Hepatic stellate cell (primary cell): ENCODE measurements at places on chromosomes 1 and 21.

DNA sequence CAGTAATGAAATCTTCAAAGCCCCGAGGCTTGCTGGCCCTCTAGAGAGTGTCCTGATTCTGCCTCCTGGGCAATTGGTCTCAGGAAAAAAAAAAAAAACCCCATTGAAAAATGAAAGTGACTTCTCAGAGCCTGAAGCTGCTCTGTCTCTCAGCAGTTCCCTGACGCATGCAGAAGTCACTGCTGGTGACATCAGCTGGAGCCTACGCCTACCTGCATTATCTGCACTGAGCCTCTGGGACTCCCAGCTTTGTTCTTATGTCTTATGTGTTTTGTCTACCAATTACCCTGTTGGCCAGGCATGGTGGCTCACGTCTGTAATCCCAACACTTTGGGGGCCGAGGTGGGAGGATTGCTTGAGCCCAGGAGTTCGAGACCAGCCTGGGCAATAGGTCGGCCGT, 10.1 kb upstream of the SLC25A33 start:
- DNase-seq, result peak; percentile 40

- DNase-seq, result no peak
These were observed 17.0 kb upstream of the PIGC start for GRCh38 chr1:172460887-172461315.

- peak; percentile 29 for DNase-seq
These were observed 84.5 kb upstream of the RGS4 start for GRCh38 chr1:162984699-162985098.

GRCh38 chr1:181482001-181482430, 1.3 kb upstream of the CACNA1E start:
- no peak for DNase-seq

DNA sequence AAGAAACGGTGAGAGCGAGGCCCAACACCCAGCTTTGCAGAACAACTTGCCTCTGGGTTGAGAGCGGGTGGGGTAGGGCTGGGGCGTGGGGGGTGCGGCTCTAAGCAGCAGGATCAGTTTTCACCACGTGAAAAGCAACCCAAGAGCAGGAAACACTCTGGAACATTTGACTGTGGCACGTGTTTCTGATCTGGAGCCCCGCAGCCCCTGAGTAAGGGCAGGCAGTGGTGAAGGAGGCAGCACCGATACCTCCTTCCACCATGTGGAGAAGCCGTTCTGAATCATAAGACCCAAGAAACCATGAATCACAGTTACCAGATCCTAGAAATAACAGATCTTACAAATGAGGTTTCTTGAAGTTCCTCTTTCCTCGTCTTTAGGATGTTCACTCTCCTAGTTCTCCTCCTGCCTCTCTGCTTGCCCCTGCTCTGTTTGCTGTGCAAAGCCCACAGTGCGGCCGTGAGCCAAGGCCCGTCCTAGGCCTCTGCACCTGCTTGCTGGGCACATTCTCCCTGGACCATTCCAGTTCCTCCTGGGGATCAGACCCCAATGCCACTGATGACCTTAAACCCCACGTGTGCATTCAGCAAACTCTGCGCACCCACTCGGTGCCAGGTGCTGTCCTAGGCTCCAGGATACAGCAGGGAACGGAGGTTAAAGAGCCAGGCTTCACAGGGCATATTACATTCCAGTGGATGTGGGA, 31.9 kb downstream of the SLC1A7 start:
- no peak for DNase-seq

- no peak for DNase-seq
These were observed 758 bp upstream of the ATAD3B start for GRCh38 chr1:1470626-1471388.

- peak; percentile 45 for DNase-seq
These were observed 37.2 kb downstream of the WNT4 start for GRCh38 chr1:22105611-22106207.

DNA sequence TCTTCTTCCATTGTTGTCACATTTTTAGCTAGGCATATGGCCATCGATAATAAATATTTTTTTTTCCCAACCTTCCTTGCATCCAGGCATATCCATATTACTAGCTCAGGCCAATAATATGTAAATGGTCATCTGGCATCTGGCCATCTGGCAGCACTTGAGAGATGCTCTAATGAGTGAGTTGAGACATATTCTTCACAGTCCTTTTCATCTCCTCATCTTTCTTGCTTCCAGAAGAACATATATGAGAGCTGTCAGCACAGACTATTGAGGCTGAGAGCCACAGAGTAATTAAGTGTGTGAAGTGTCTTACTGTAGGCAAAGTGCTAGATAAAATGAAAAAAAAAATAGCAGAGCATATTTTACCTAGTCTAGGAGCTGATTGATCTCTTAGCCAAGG, 628.4 kb upstream of the TMPRSS15 start:
- no peak for DNase-seq

DNA sequence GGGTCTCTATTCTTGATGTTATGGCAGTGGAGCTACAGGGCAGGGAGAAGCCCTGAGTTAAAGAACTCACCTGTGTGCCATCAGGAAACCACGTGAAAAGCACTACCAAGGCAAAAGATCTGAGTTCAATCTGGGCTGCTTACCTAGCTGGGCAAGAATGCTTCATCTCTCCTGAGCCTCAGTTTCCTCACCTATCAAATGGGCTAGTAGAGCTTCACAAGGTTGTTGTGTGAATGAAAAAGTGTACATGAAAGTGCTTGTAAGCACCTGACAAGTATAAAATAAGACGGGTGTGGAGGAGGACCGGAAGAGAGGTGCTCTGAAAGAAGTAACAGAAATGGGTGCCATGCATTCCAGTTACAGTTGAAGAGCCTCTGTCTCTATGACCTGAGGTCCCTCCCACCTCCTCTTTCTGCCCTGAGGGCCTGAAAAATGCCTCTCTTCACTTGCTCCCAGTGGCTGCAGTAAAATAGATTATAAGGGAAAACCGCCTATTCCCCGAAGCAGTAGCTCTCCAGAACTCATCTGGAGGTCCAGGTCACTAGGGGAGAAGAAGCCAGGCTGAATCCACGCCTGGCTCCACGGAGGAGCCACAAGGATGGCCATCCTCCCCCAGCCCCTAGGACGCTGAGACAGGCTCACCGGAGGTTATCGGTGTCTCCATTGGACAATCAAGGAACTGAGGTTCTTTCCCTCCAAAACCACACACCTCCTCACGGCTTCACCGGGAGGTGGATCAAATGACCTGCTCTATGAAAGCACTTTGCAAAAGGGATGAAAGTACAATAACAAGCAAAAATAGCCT, 1.4 kb downstream of the GPR161 start:
- no peak for DNase-seq

GRCh38 chr1:232538224-232538942, 91.5 kb downstream of the SIPA1L2 start:
- DNase-seq, result no peak

- DNase-seq, result no peak
These were observed 1699.6 kb downstream of the KCNT2 start for GRCh38 chr1:194908643-194909042.

- DNase-seq, result no peak
These were observed 250.6 kb downstream of the SPATA17 start for GRCh38 chr1:217881607-217882332.

GRCh38 chr1:221527886-221528624, 213.8 kb downstream of the DUSP10 start:
- DNase-seq, result no peak

DNA sequence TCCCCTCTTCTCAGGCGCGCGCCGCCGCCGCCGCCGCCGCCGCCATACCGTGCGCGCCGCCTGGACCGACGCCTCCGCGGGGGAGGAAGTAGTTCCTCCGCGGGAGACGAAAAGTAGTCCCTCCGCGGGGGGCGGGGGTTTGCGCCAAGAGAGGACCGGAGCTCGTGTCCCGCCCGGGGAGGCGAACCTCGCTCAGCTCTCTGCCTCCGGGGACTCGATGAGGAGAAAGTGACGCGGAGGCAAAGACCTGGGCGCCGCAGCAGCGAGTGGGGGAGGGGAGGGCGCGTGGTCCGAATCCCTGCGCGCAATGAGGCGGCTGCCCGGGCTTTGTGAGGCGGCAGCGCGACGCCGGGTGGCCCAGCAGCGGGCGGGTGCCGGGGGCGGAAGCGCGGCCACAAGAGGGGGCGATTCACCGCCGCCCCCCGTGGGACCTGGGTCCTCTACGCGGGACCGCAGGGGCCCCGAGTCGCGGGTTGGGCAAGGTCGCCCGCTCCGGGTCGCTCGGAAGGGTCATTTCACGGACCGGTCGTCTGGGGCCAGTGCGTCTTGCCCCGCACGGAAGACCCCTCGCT, at the start of gene BRWD1:
Gene BRWD1, minus strand, starts transcription at position 62 of the 572 bp plus-strand sequence. CDS start 141 bp downstream, outside the sequence.
- peak; percentile 85 for DNase-seq

DNA sequence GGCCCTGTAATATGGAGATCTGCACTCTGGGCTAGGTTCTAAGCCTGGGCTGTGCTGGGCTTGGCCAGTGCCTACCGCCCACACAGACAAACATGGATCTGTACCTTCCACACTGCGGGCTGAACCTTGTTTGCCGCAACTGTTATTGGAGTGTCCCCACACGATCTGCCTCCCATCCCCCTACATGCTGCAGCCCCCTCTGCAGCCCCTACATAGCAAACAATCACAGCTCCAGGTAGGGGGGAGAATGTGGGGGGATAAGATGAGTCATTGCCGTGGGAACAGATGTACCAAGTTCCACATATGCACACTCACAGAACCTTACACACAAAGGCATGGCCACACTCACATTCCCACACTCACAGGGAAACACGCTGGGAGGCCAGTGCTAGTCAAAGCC, 2.1 kb upstream of the HCRTR1 start:
- DNase-seq, result no peak

- DNase-seq, result no peak
These were observed 45.9 kb downstream of the KIRREL1 start for GRCh38 chr1:158039380-158039779.

DNA sequence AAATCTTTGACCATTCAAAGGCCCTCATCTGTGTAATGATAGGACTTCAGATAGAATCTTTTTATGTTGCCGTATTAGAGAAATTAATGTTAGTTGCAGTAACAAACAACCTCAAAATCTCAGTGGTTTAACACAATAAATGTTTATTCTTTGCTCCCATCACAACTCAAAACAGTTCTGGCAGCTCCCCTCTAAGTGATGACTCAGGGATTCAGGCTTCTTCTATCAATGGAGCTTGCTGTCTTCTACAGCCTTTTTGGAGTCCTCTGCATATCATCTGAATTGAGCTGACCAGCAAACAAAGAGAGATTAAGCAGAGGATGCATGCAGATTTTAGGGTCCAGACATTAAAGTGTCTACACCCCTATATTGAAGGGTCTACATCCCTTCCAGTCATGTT, 59.1 kb upstream of the RAB3GAP2 start:
- DNase-seq, result no peak

GRCh38 chr1:89994231-89994804, 592 bp upstream of the ZNF326 start:
- no peak for DNase-seq

DNA sequence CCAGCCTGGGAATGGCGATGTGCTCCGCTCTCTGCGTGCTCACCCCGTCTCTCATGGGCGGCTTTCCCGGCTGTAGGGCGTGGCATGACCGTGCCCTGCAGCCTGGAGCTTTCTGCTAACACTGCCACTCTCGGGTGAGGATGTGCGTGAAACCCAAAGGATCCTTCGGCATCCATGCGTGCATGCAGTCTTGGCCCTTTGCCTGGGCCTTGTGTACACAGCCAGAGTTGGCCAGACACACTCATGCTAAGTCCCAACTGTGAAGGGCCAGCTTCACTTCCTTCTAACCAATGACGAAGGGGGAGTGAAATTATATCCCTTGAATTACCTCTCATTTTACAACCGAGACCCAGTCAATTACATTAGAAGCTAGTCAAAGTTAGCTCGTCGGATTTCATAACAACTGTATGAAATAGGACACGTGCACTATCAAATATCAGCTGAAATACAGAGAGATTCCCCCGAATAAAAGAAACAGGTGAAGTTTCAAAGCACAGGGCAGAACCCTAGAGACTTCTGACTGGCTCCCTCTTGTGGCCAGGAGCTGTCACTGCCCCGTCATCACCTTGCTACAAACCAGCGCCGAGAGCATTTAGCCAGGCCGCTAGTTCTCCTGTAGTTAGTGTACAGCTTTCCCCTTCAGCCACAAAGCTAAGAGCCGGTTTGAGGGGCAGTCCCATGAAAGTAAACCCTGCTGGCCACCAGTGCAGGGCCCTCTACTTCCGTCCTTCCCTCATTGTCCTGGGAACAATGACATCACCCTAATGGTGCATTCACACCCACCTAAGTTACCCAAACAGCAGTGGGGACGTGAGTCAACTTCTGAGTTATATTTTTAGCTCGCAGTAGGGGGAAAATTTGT, 63.4 kb upstream of the COA6 start:
- DNase-seq, result peak; percentile 40

- no peak for DNase-seq
These were observed 10.6 kb downstream of the SRSF4 start for GRCh38 chr1:29171089-29171488.

DNA sequence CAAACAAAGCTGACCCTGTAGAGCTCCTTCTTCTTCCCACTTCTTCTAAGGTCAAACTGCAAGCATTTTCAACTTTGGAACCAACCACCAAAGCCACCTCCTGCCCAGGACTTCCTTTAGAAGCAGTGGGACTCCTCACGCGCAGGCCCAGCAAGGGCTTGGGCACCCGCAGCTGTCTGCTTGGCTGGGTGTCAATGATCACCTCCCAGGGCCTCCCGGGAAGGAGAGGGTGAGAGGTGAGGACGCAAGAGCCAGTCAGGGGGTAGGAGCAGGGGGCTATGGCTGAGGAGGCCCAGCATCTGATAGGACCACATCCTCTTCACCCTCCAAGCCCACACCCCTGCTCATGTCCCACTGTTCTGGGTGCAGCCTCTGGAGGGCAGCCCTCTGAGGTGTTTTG, 10.2 kb downstream of the KLHL21 start:
- DNase-seq, result no peak

DNA sequence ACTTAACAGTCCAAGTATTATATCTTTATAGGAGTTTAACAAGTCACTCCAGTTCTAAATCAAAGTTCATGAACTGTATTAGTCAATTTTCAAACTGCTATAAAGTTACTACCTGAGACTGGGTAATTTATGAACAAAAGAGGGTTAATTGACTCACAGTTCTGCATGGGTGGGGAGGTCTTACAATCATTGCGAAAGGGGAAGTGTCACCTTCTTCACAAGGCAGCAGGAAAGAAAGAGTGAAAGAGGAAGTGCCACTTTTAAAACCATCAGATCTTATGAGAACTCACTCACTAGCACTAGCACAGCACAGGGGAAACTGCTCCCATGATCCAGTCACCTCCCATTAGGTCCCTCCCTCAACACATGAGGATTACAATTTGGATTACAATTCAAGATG, 70.0 kb downstream of the CLCA4 start:
- no peak for DNase-seq

DNA sequence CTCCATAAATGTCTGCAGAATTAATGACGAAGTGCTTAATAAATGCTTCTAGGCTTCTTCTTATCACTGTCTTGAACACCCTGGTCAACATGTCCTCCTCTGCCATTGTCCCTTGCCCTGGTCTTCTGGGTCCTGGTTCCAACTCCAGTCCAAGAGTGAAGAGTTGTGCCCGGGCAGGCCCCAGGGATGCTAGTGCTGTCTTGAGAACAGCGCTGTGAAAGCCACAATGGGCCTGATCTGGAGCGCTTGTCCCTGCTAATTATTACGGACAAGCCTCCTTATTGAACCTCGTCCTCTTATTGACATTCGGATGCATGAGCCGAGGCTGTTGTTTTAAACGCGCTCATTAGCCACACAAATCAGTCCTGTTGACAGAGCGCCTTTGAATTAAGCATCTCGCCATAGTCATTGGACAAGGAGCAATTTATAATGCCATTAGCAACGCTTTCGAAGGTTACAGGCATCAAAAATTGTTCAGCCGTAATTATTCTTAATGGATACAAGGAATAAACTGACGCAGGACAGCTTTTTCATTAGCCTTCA, 211.6 kb upstream of the POU3F1 start:
- no peak for DNase-seq

- DNase-seq, result no peak
These were observed 117.7 kb upstream of the SGIP1 start for GRCh38 chr1:66416295-66416694.
